ENCODE measurements at places on chromosomes 1 and 21.

GRCh38 chr1:96861836-96862235, 140.3 kb downstream of the PTBP2 start:
- DNase-seq, result no peak

GRCh38 chr1:37949524-37950152, 2.8 kb upstream of the INPP5B start:
- no peak for DNase-seq

DNA sequence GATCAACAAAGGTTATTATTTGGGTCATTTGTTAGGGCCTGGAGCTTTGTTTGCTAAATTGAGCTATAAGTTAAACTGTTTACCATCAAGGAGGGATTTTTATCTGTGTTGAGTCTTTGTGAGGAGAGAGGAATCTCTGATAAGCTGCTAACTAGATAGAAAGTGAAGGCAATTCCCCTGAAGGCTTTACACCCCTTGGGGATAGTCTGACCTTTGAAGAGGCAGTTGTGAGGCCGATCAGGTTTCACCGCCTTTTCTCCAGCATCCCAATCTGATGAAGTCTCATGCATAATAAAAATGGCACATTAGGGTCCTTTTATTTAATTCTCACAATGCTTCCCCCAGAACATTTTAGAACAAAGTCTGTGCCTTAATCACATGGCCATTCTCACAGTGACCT, 21.8 kb downstream of the C1orf21 start:
- DNase-seq, result no peak

DNA sequence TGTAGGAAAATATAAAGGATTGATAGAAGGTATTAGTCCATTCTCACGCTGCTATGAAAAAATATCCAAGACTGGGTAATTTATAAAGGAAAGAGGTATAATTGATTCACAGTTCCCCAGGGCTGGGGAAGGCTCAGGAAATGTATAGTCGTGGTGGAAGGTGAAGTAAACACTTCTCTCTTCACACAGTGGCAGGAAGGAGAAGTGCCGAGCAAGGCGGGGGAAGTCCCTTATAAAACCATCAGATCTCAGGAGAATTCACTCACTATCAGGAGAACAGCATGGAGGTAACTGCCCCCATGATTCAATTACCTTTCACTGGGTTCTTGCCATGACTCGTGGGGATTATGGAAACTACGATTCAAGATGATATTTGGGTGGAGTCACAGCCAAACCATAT, 1806.0 kb downstream of the MRPL39 start:
- DNase-seq, result no peak

DNA sequence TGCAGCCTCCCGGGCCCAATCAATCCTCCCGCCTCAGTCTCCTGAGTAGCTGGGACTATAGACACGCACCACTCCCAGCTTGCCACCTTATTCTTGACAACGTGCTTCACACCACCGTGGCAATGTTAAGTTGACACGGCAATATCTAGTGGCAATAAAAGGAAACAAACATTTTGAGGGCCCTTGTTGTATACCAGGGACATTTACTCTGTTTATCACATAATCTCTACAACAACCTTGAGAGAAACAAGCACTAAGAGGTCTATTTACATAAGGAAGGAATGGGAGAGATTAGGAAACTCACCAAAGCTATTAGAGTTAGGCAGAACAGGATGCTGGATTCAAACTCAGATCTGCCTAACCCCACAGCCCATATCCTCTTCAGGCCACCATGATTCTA, 3.1 kb downstream of the KLHDC8A start:
- no peak for DNase-seq

GRCh38 chr21:44589586-44590305, 2.6 kb downstream of the KRTAP10-6 start:
- no peak for DNase-seq

DNA sequence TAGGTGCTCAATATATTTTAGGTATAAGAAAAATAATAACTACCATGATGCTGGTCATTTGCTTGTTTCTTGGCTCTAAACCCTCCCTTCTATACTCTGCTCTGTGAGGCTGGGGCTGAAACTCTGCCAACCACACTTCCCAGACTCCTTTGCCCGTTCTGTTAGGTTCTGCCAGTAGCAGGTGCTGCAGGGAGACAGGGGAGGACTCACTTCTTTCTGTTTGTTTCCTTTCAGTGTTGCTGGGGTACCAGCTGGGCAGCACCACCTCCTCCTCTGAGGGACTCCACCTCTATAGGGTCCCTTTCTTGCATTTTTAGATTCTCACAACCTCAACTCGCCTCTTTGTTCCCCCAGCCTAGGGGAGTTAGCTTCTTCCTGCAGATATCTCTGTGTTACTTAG, 17.0 kb upstream of the SH2D2A start:
- no peak for DNase-seq

- DNase-seq, result no peak
Measured at GRCh38 chr1:193115629-193116227, 6.1 kb upstream of the CDC73 start.

DNA sequence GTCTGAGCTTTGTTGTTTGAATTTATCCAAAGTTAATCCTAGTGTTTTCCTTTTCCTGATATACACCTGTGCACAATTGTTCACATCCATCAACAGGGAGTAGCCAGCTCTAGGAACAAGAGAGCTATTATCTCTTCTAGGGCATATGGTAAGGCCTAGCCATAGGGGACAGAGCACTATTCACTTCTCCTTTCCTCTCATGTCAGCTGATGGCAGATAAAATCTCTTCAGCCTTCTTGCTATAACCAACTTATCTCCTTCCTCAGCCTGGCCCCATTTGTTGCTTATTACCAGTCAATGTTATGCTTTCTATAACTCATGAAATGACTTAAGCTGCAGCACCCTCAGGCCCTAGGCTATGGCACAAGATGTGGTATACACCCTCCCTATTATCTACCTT, 38.9 kb downstream of the PATJ start:
- DNase-seq, result no peak

DNA sequence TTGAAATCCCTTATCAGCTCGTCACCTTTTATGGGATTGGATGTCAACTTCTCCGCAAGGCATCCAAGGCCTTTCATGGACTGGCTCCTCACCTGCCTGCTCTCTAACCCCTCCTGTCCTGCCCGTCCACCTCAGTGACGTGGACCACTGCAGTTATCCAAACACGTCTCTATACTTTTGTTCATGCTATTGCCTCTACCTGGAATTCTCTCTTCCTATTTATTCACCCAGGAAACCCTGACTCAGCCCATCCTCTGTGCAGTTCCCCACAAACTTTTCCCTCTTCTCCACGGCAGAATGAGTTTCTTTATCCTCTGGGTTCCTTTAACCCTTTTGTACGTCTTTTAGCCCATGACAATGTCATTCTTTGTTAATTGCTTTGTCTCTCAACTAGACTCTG, 5.1 kb upstream of the UTP25 start:
- DNase-seq, result no peak

GRCh38 chr1:46399307-46399706, 5.2 kb downstream of the FAAH start:
- no peak for DNase-seq

DNA sequence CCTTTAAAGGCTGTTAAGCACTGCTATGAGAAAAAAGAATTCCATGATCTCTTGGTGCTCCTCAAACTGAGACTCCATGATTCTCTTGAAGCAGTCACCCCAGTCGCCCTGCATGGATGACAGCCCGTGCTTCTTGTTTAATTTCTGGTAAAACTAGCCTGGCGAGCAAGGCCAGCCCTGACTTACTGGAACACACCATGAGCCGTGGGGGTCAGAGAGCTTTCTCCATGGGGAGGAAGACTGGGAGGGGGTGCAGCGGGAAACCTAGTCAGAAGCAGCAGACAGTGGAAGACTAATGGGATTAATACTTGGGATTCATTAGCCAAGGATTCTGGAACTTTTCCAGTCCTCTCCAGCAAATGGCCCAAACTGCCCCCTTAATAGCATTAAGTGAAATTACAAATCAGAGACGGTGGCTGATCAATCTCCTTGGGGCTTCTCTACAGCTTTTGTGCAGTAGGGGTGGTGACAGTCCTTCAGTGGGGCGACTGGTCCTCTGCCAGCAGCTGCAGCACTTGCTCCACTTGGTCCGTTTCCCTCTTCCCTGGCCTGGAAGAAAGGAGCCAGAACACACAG, 57.2 kb upstream of the LRRN2 start:
- DNase-seq, result no peak

DNA sequence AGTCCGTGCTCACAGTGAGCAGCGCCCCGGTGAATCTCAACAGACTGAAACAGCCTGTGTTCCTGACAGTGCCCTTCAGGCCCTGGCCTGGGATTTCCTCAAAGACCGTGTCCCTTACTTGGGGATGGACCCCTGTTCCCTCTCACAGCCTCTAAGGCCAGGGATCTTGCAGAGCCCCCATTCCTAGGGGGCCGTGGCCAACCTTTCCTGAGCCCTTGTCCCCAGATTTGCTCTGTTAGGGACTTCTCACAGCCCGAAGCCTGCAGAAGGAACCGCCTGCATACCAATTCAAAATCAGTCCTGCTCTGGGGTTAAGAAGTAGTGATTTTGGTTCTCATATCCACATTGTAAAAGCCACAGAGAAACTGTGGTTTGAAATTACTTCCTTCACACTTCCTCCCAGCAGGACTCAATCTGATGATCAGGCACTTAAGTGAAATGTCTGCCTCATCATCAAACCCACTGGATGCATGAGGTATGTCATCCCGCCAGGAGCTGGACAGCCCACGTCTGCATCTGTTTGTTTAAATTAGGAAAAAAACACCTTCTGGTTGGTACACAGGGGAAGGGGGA, 14.9 kb downstream of the ABCA4 start:
- DNase-seq, result no peak

DNA sequence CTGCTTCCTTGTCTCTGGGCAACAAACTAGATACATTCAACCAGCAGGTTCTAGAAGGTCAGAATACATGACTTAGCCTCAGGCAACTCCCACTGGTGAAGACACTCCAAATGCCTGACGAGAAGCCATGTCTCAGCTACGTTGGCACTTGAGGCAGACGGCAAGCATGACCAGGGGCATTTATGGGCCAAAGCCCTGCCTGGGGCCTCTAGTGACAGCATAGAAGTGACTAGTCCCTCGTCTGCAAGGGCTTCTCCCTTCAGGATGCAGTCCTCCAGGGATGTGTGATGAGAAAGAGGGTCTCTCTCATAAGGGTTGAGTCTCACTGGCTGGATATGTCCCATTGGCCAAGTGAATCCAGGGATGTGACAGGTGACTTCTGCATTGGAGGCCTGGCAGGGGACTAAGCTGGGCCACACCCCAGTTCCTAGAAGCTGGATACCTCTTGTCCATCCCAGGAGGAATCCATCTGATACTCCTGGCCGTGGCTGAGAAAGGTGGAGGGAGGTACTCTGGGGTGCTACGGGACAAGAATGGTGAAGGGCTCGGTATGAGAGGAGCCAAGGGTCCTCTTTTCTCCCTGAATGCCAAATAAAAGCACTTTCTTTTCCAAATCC, 148.6 kb upstream of the HMGB4 start:
- no peak for DNase-seq

DNA sequence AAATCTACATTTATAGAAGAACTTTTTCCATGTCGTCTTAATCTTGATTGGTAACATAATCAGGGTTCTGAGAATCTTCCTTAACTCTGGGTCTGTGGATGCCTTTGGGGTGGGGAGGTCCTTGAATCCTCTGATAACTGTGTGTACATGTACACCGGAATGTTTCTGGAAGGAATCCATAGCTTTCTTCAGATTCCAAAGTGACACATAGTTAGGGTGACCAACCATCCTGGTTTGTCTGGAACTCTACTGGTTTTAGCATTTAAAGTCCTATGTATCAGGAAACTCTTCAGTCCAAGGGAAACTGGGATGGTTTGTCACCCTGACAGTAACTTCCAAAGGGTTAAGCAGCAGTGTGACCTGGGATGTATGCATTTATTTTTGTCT, 16.8 kb downstream of the STRIP1 start:
- DNase-seq, result no peak

- DNase-seq, result no peak
Measured at GRCh38 chr1:193471981-193472380, 285.6 kb upstream of the B3GALT2 start.

- DNase-seq, result no peak
Measured at GRCh38 chr1:86499987-86500593, 31.4 kb downstream of the CLCA1 start.

DNA sequence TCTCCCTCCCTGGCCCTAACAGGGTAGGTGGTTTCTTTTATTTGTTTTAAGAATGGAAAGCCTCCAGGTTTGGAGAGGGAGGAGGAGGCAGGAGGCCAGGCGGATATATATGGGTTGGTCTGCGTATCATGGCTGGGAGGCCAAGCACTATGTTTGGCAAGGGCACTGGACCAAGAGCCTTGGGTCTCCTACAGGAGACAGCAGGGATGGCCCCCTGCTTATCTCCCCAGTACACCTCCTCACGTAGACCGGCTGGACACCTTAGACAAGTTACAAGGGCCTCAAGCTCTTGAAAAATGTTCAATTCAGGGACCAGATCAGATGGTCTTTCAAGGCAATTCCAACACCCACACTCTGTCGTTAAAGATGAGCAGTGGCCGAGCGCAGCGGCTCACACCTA, 10.9 kb downstream of the SLC41A1 start:
- DNase-seq, result no peak

DNA sequence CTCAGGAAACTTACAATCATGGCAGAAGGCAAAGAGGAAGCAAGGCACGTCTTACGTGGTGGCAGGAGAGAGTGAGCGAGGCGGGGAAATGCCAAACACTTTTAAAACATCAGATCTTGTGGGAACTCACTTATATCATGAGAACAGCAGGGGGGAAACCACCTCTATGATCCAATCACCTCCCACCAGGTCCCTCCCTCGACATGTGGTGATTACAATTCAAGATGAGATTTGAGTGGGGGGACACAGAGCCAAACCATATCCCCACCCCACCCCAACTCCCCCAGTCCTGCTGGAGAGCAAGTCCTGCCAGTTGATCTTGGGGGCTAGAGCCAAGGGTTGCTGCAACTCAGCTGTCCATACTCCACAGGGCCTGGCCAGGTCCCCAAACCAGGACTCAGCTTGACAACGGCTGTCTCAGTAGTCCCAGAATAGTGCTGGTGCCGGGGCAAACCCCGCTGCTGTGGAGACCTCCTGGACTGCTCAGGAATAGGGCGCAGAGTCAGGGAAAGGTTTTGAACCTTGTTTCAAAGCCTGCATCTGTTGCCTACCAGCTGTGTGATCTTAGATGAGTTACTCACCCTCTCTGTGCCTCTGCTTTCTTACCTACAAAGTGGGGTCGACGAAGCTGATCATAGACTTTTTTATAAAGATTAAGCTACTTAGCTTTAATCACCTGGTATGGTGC, 79.5 kb downstream of the STUM start:
- DNase-seq, result no peak

GRCh38 chr1:221625026-221625425, 116.9 kb downstream of the DUSP10 start:
- no peak for DNase-seq

- no peak for DNase-seq
Measured at GRCh38 chr1:38881487-38881886, at the start of gene GJA9. Gene GJA9 (minus strand): TSS chr1:38881587. CDS start chr1:38876098, 5,489 bp downstream.

- DNase-seq, result no peak
Measured at GRCh38 chr1:46306159-46306530, 2.6 kb downstream of the UQCRH start.
